Epithelial cell of proximal tubule (primary cell): ENCODE measurements at places on chromosomes 1 and 21. TPM values are rescaled to one million over a fixed set of nuclear protein-coding genes. Genes with fewer than 3 reads are reported as not detected.

Gene DDR2
- 0.07 and 1.3 TPM in 2 replicates for total RNA-seq

Gene DIO1
- total RNA-seq: not detected in 2 replicates

Gene ATG4C
- 7.1 and 8.0 TPM in 2 replicates for total RNA-seq

Gene TLR5
- total RNA-seq: under 0.01 and 0.12 TPM in 2 replicates

Gene ARHGAP30
- total RNA-seq: 0.06 and 0.07 TPM in 2 replicates
